Activated gamma-delta T cell (primary cell): ENCODE measurements at places on chromosomes 5 and 9.

DNA sequence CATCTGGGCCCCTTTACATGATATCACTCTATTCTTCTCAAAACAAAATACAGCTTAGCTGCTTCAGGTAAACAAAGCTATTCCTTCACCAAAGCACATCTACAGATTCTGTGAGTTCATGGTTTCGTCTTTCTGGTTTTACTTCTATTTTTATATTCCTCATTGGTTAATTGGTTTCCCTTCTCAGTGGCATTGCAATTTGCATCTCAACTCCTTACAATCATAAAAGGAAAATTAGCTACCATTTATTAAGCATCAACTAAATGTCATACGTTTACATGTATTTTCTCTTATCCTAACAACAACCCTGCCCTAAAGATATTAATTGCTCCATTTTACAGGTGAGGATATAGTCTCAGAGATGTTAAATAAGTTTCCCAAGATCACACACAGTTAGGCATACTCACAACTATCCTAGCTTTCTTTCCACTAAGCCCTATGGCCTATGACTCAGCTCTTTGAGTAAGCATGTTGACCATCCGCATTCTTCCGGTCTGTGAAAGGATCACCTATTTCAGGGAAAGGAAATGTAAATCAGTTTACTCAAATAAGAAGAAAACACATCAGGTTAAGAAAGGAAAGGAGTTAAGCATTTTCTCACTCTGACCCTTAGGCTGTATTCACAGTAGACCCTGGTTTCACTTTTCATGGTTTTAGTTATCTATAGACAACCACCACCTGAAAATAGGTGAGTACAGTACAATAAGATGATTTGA is 146.1 kb downstream of the CAAP1 start:
- no peak for DNase-seq

GRCh38 chr9:97567894-97568202 is 65.3 kb downstream of the TSTD2 start:
- no peak for DNase-seq

DNA sequence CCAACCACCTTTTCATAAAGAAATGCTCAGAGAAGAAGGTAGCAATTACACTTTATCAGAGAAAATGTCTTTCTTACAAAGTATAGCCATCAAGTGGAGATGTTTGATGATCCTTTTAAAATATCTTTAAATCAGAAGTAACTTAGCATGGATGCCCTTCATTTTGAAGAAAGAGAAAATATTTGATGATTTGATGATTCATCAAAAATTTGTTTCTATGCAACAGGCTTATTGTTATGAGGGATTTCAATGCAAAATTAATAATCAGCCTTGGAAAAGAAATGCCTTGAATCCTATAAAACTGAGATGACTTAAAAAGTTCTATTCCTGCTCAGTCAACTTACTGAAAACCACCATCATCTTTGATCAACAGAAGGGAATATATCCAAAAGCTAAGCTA is 291.6 kb downstream of the MLLT3 start:
- DNase-seq = no peak

DNA sequence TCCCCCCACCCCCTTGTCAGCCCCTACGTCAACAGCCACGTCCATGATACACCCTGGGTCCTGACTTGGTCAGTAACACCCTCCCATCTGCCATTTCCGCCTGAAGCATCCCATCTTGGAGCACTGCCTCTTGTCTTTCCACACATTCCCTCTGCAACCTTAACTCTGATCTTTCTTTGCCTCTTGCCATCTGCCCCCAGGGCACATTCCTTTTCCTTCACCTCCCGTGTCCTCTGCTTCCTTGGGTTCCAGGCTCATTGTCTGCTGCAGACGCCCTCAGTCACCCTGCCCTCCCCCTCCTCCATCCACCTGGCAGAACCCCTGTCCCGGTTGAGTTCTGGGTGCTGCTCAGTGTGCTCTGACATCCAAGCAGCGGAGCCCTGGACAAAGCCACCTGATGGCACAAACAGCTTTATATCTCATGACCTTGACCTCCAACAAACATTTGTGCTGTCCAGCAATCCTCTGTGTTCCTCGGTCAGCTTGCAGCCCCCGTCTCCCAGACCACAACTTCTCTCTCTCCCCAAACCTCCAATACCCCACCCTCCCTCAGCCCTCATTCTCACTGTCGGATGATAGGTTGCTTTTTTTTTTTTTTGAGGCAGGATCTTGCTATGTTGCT is 97.7 kb upstream of the IER5L start:
- no peak for DNase-seq

DNA sequence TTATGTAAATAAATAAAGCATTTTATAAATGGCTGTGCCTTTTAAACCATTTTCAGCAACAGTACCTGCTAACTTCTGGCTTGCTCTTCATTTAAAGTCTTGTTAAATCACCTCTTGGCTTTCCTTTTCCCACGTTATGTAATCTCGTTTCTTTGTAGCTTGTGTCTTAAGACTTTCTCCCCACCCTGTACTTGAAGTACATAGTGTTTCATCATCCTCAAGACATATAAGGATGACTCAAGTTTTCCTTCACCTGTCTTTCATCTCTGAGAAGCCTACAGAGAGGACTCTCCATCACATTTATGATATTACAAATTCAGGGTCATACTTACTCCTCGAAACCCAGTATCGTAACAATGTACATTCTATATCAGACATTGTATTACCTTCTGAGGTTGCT is 33.9 kb downstream of the PRELID2 start:
- DNase-seq = no peak

DNA sequence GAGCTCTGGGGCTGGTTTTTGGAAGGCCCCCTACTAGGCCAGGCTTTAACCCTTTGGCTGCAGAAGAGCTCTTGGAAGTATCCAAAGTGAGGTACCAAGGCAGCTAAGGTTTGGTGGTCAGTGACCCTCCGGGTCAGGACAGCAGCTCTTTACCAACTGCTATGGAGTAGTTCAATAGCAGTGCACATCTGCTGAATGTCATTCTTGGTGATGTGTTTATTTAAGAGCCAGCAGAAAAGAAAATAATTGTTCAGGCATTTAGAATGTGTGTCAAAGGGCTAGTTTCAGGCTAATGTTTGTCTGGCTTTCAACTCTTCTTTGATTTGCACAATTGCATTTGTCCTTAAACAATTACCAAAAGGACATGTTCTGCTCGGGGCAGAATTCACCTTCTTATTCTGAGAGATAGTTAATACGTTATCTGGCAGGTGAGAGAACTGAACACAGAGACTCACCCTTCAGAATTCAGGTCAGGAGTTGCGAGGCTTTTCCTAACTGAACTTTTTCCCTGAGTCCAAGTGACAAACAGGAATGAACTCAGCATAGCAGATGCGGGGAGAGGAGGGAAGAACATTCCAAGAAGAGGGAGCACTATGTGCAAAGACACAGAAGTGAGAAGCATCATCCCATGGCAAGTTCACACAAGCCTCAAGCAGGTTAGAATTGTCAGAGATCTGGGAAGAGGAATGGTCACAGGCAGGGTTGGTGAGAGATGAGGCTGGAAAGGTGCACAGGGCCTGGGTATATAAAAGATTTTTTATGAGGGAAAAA is 556.7 kb upstream of the TLE4 start:
- DNase-seq = no peak

DNA sequence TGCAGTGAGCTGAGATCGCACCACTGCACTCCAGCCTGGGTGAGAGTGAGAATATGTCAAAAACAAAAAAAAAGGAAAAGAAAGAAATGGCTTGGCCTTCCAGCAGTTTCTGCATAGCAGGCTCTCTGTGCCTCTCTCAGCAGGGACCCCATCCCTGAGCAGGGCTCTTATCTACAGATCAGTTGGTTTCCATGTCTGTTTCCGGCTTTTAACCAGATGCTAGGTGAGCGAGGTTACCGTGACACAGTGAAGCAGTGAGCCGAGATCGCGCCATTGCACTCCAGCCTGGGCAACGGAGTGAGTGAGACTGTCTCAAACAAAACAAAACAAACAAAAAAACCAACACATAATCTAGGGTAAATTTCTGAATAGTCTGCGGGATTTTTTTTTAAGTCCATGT is 51.4 kb downstream of the COL5A1 start:
- DNase-seq = no peak
